ENCODE measurements at places on chromosomes 1 and 21. TPM values are rescaled to one million over a fixed set of nuclear protein-coding genes. Genes with fewer than 3 reads are reported as not detected.

DNA sequence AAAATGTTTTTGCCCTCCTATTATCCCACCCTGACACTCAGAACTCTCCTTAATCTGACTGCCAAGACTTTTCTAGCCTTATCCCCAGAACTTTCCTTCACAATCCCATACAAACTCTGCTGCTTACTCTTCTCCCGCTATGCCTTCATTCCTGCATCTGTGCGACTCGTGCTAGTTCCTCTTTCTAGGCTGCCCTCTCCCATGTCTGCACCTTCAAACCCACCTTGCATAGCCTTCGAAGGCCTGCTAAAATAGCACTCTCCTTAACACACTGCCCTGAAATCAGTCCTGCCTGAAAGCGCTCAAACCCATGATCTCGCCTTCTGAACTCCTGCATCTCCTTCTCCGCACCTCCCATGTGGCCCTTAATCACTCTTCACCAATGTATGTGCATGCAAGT lies 2.5 kb upstream of the NCF2 start:
- no peak for DNase-seq

GRCh38 chr1:229651546-229651945 lies 25.5 kb downstream of the URB2 start:
- DNase-seq: no peak

- DNase-seq: no peak
Measured at GRCh38 chr1:36154335-36154734, 1.6 kb upstream of the MAP7D1 start.

DNA sequence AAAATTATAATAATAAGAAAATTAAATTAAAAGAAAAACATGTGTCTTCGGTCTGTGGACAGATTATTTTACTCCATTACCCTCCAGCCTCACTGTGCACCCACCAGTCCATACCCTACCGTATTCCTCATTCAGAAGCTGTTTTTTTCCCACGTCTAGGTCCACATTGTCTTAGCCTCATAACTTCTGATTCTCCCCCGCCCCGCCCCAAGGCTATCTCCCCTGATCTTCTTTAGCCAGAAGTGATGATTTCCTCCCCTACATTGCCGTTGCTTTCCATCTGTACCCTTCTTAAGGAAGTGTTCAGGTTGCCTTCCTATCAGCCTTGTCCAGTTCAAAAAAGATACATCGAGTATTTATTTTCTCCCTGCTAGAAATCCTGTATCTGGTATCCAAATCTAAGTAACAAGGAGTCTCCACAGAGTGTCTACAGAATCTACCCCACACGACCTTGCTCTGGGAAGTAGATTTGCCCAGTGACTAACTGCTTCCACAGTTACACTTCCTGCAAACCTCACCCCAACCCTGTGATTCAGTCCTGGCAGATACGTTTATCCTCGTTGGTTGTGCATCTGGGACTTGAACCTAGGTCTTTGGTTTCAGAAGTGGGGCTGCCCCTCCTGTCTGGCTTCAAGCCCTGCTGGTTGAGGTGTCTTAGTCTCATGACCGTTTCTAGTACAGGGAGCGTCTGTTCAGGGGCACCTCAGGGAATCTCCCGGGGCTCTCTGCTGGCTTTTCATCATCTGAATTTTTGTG lies 470.2 kb downstream of the CAMTA1 start:
- DNase-seq: peak; percentile 46

- DNase-seq: peak; percentile 60
Measured at GRCh38 chr1:203322500-203323179, 17.3 kb downstream of the BTG2 start.

GRCh38 chr1:117780687-117781475 lies 148.5 kb downstream of the GDAP2 start:
- no peak for DNase-seq

Gene OR2AK2
- total RNA-seq: not detected

Gene ARHGAP30
- not detected for total RNA-seq
